Left cardiac atrium (tissue), 4 donors: ENCODE measurements at places on chromosomes 6 and 20.

GRCh38 chr6:130674604-130675003, 152.6 kb upstream of the SMLR1 start:
- DNase-seq: no peak

GRCh38 chr6:3125815-3126214, 7.3 kb downstream of the BPHL start:
- DNase-seq: no peak

- no peak for DNase-seq
These were observed 69.7 kb downstream of the SAMD3 start for GRCh38 chr6:130152908-130153510.

- DNase-seq: peak; percentile 90
These were observed at the start of gene PROCR for GRCh38 chr20:35171753-35172433. TSS of gene PROCR (plus strand) at chr20:35172072. CDS start at chr20:35172155, 83 bp downstream.

- no peak for DNase-seq
These were observed 90.7 kb upstream of the SASH1 start for GRCh38 chr6:148251891-148252290.
